Foreskin melanocyte (primary cell): ENCODE measurements at places on chromosomes 5 and 9.

DNA sequence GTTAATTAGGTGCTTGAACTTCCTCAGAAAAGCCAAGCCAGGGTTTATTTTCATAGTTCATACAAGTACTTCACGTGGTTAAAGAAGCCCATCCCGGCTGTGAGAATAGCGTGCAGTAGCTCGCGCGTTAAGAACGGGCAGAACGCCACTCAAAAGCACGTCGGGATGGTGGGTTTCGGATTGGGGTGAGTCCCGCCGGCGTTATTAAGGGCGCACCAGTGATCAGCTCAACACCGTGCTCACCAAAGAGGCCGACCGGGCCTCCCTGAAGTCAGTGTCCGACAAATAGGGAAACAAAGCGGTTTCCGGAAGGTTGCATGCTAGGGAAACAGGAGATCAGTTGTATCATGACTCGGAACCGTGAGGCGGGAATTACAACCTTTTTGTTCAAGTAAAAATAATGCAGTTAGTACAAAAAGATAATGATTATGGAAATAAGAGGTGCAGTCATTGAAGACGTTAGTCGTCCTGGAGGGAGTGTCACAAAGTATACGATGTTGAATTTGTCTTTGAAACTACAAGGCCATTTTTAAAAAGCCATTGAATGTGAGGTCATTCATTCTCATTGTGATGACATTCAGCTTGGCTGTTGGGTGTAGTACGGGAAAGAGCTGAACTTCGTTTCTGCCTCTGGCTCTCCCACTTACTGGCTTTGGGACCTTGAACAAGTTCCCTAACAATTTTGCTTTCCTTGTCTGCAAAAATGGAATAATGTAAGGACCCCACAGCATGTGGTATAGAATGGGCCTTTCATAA is 992 bp downstream of the SETD9 start:
- peak; percentile 76 for DNase-seq

DNA sequence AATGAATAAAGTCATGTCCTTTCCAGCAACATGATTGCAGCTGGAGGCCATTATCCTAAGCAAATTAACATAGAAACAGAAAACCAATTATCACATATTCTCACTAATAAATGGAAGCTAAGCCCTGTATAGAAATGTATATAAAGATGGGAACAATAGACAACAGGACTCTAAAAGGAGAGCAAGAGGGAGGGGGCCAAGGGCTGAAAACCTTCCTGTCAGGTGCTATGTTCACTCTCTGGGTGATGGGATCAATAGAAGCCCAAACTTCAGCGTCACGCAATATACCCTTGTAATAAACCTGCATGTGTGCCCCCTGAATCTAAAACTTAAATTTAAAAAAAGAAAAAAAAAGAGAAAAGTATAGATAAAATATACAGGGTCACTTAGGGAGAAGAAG is 163.7 kb upstream of the ACO1 start:
- DNase-seq = no peak

DNA sequence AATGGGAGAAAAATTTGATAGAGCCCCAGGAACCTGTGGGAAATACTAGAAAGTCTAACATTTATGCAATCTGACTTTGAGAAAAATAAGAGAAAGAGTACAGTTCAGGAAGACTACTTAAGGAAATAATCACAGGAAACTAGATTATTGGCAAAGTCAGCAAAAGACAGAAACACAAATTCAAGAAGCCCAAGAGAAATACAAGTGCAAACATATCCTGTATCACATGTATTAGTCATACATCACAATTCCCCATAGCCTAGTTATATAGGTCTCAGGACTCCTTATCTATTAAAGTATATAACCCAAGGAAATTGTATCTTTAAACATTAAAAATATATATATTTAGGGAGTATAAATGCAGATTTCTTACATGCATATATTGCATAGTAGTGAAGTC is 100.8 kb downstream of the HOMER1 start:
- DNase-seq = no peak

DNA sequence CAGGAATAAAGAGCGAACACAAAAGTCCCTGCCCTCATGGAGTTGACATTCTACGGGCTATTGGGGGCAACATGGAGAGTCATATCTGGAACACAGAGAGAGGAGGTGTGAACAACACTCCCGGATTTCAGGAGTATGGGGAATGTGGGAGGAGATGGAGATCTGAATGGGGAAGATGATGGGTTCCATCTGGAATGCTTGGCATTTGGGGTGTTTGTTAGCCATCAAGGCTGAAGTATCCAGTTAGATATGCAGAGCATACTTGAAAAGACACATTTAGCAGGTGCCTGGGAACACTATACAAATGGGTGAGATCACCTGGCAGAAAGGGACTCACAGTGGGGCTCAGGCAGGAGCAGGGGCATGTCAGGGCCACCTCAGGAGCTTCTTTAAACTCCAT is 61.1 kb downstream of the EGFLAM start:
- no peak for DNase-seq

DNA sequence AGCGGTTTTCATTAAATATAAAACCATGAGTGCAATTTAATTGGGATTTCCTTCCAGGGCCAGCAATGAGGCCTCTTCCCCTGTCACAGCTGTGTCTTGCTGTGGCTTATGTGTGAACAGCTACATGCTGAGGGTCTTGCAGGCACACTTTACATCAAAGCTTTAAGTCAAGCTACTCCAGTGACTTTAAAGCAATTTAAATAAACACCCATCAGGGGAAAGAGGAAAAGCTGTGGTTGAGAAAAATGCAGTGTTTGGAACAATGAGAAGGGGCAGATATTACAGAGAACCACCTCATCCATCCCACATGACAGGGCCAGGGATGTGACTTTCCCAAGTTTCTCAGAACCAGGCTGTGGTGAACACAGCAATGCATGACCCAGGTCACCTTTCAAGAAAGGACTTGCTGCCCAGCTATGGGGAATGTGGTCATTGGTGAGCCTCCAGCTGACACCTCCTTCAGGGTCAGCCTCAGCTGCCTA is 115.9 kb upstream of the LPAR1 start:
- no peak for DNase-seq
